ENCODE measurements at places on chromosomes 6 and 20.

- DNase-seq = peak; percentile 49
These were observed 21.1 kb upstream of the NOTCH4 start for GRCh38 chr6:32244946-32245398.

DNA sequence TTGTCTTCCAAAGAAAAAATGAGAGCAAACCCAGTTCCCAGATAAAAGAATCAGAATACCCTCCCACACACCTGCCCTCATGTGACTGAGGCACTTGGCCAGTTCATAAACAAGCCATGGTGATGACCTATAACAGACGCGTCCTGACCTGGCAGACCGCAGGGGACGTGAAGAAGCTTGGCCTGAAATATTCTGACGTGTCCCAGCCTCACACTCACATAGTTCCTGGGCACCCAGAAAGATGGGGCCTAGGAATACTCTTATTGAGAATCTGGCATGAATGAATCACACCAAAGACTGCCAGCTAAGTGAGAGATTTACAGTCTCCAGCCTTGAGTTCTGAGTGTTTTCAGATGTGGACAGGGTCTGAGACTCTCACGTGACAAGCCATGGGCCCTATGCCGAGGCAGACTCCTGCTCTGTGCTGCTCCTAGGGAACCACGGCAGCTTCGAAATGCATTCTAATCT, 17.2 kb upstream of the MAP3K4 start:
- DNase-seq = no peak

DNA sequence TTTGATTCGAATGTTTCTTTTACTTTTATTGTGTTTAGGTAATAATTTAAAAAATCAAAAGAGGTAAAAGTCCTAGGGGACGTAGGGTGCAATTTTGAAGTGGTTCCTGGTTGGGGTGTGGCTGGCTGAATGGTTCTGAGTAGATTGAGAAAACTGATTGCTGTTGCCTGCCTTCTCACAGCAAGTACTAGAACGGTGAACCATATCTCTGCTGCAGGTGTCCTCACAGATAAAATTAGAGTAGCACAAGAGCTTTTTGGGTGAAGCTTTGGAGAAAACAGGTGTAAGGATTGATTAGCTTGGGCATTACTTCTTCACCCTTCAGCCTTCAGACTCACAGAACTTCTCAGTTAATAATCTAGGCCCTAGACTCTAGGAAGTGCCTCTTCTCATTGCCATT, 19.8 kb upstream of the GJA10 start:
- no peak for DNase-seq

DNA sequence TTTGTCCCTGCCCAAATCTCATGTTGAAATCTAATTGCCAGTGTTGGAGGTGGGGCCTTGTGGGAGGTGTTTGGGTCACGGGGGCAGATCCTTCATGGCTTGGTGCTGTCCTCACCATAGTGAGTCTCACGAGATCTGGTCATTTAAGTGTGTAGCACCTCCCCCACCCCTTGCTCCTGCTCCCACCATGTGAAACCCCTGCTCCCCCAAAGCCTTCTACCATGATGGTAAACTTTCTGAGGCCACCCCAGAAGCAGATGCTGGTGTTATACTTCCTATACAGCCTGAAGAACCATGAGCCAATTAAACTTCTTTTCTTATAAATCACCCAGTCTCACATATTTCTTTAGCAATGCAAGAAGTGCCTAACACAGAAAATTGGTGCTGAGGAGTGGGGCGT, 19.9 kb upstream of the THBS2 start:
- DNase-seq = no peak

DNA sequence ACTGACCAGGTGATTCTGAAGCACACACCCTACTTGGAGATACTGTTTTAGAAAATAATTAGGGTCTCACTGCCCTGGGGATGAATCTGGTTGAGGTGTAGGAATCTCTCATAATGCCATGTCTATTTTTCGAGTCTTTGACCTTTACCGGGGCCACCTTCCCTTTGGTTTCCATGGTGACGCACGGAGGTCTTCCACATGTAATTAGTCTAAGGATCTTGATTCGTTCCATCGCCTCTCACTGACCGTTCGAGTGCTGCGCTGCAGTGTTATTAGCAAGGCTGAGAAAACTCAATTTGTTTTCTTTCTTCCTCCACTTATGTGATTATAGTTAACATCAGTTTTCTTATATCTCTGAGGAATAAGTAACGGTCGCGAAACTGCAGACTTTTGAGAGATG, 144.3 kb upstream of the SPACA1 start:
- DNase-seq = no peak

DNA sequence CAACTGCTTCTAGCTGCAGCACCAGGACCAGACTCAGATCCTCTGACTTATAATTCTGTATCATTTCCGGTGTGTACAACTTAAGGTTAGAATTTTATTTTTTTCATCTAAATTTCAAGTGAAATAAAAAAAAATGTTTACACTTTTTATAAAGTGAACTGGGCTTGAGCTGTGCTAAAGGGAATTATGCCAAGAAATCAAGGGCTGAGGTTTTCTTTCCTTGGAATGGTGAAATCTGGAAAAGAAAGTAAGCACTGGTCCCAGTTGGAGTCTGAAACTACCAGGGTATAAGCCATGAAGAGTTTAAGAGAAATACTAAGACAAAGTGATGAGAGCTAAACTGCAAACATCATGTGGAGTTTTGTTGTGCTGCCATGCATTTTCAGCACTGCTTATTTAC, 21.7 kb upstream of the FYN start:
- DNase-seq = no peak

DNA sequence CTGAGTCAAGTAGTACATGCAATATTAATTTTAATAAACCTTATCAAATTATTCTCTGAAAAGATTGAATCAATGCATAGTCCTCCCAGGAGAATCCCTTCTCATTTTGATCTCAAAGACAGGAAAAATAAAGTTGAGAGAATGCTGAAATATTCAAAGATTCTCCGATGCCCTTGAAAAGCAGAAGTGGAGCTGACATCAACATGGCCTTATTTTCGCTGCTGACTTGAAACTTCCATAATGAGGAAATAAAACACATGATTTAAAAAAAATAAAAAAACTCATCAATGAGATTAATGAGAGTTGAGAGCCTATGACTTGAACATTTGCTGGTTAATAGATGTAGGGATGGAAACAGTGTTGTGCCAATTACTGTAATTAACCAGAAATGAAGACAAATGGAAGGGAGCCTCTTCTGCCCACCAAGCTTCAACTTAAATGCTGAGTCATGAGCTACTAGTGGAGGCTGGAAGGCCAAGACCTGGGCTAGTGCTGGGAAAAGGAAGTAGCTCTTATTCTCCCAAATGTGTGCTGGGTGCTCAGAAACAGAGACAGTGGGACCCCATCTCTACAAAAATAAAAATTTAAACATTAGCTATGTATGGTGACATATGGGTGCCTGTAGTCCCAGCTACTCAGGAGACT, 139.9 kb downstream of the BFSP1 start:
- DNase-seq = no peak

DNA sequence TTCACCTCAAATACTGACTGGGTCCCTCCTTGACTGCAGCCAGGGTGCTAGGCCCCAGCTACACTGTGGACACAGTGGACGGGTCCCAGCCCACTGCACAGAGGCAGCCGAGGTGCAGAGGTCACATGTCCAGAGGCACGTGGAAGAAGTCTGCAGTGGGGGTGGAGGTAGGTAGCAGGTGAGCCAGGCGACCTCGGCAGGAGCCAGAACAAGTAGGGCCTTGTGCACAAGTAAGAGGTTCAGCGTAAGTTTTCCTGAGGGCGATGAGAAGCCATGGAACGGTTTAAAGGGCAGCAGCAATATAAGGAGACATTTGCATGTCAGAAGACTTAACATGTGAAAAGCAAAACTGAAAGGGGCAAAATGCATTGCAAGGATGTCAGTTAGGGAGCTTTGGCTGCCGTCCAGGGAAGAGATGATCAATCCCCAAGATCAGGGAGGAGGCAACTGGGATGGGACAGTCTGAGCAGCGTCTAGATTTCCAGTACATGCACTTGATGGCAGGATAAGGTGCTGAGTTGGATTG, 49.7 kb upstream of the SNX9 start:
- no peak for DNase-seq

DNA sequence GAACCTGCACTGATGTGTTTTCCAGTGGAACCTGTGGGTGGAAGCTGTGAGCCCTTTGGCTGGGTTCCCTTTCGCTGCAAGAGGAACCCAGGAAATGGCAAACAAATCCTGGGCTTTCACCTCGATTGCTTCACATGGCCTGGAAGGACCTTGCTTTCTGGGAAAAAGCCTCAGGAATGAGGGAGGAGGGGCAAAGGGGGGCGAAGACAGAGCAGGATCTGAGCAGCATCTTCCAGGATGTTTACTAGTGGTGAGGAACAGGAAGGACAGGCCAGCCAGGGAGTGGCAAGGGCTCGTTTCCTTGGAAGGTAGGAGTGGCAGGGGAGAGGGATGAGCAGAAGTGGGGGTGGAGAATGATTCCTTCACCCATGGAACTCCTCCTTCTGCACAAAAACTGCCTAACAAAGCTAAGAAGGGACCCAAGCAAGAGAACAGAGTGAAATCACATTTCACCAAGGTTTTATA, 5.9 kb downstream of the SLC2A10 start:
- DNase-seq = no peak

DNA sequence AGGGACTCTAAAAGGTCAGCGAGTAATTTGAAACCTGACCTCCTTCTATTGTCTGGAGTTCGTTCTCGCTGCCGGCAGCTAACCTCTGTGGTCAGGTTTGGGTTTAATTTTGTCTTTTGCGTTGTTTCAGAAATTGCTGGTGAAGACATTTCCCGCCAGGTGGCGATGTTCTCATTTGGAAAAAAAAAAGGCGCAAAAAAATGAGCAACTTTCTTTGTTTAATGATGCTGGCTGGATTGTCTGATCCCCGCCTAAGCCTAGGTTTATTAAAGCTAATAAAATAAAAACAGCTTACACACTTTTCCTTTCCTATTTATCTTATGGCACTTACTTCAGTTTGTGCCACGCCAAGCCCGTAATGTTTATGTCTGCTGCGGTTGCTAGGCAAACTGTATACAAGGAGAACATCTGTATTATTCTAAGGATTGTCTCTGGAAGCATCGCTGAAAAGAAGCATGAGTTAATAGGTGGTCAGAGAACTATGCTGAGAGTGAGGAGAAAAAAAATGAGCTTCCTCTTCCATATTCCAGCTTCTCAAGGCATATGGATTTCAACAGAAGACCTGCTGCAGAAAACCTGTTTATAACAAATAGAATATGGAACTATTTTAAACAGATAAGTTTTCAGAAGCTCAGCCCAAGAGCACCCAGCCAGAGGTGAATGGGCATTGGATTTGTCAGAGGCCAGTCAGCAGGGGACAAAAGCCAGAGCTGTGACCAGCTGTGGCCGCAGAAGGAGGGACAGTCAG, 205.7 kb downstream of the DOK5 start:
- DNase-seq = no peak

- DNase-seq = no peak
These were observed 987.0 kb upstream of the MAP3K7 start for GRCh38 chr6:91573826-91574416.

DNA sequence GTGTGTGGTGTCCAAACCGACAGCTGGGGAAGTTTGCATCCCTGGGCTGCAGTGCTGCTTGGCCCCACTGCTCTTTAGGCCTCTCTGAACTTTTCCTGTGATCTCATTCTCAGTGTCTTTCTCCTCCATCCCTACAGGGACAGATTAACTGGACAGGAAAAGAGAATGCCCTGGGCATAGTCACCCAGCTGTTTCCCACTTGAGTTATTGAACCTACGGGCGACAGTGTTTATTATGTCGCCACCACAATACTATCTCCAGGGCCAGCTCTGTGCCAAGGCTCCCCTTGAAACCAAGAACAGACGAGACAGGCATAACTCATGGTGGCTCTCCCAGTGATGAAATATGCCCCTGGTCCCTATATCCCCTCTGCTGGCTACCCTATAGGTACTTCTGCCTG, 147.8 kb upstream of the EPHA7 start:
- no peak for DNase-seq

DNA sequence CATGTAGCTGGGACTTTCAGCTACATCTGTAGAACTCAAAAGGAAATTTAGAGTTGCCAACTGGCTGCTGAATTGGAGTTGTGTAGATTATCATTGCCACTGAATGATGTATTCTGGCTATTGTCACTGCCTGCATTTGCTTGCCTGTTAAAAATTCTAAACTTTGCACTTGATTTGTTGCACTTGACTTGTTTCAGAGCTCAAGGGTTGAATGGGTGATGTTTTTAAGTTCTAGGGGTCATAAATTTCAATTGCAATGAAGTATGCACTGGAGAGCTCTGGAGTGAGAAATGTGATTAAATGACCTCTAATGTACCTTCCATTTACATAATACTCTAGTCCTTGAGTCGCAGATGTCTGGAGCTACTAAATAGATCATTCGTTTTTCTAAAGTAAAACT, 102.4 kb downstream of the TNFRSF21 start:
- DNase-seq = no peak

- DNase-seq = no peak
These were observed 155.7 kb upstream of the CDYL start for GRCh38 chr6:4620284-4621151.

DNA sequence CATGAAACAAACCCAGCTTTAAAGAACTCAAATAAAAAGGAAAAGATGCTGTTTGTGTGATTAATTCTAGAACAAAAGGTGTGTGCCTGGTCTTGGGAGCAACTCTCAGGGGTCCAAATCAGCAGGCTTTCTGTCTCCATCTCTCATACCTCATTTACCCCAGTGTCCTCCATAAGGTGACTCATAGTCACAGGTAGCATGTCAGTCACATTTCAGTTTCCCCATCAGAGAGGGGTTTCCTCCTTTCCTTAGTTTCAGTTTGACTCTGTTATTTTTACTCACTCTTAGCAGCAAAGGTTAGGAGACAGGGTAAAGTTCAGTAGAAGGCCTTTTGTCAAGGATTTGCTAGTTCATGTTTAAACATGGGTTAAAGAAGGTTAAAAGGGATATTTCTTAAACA, 46.2 kb downstream of the OGFRL1 start:
- no peak for DNase-seq

GRCh38 chr6:17099401-17100059, 2.3 kb upstream of the STMND1 start:
- no peak for DNase-seq

- DNase-seq = no peak
These were observed 152.0 kb downstream of the BMP7 start for GRCh38 chr20:57114290-57115005.

DNA sequence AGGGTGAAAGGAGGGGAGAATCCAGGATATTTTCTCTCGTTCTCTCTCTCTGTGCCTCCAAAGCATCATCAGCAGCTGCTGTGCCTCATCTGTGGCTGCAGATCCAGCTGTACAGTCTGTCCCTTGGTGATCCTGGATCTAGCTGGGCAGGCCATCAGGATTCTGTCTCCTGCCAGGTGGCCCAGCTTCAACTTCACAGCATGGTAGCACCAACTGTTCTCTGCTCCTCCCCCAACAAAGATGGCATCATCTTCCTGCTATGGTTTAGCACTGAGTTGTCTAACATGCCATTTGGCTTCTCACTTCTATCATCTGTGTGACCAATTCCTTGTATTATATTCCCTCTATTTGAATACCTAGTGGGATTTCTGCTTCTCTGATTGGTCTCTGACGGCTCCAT, 28.6 kb upstream of the ARFGEF2 start:
- DNase-seq = no peak

DNA sequence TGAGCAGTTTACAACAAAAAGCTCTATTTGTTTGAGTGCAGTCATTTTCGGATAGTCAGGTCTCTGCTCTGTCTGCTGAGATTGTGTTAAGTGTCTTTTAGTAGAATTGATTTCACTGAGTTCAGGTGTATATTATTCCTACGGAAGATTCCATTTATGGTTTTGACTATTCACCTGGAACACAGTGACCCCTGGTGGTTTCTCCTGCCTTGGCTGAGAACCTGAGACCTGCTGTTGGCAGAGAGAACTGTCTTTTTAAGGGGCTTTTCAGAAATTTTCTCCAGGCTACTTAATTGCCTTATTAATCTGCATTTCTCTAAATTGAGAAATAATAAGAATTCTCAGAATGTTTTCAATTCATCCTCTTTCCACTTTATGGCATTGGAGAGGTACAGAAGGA, 508.0 kb downstream of the TBC1D32 start:
- no peak for DNase-seq

Data from stimulated activated CD4-positive, alpha-beta T cell treated with anti-CD3 and anti-CD28 coated beads, Interleukin-1b, Interleukin-23, amount 100 ng/mL, for 1 hour (primary cell).